PC-3 (cell line): ENCODE measurements at places on chromosomes 11 and 22.

GRCh38 chr22:29251981-29252911, 15.5 kb downstream of the RHBDD3 start:
- DNase-seq = no peak

DNA sequence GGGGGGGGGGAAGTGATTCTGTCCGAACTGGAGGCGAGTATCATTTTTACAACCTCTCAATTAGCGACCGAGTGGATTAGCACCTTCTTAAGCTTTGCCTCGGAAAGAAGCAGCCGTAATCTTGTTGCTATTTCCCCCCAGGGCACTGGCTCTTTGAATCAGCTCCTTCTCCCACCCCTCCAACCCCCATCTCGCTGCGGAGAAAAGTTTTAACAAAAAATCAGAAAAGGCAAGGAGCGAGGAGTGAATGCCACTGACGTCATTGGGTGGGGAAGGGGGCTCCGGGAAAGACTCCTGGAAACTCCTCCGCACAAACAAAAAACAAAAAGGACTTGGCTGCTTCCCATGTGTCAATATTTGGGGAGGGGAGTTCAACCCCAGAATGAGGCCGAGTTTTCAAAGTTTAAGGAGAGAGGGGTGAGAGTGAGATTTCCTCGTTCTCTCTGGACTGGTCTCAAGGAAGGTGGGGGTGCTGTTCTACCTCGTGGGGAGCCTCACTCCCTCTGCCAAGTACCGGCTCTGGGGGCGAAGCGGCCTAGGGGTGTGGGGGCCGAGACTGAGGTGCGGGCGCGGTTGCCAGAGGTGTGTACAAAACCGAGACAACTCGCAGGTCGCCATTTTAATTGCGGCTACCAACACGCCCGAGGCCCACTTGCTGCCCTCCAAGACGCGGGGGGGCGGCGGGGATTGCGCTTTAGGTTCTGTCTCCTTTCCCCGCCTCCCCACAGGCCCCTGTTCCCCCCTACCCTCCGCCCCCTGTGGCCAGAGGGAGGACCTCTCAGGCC, 2.5 kb upstream of the PAX6 start:
- peak; percentile 29 for DNase-seq

- no peak for DNase-seq
Observed at GRCh38 chr11:13013054-13013488, 4.0 kb downstream of the RASSF10 start.

- no peak for DNase-seq
Observed at GRCh38 chr22:30822216-30823014, 127.7 kb downstream of the OSBP2 start.

GRCh38 chr11:79264284-79264683, 176.5 kb downstream of the TENM4 start:
- no peak for DNase-seq

- no peak for DNase-seq
Observed at GRCh38 chr22:49413146-49413545, 414.5 kb downstream of the BRD1 start.

GRCh38 chr11:69122630-69123431, 32.9 kb upstream of the SMIM38 start:
- DNase-seq = peak; percentile 100

GRCh38 chr11:65634905-65635731, 2.8 kb upstream of the SIPA1 start:
- DNase-seq = no peak

GRCh38 chr11:115455613-115456012, 48.6 kb downstream of the CADM1 start:
- DNase-seq = no peak

DNA sequence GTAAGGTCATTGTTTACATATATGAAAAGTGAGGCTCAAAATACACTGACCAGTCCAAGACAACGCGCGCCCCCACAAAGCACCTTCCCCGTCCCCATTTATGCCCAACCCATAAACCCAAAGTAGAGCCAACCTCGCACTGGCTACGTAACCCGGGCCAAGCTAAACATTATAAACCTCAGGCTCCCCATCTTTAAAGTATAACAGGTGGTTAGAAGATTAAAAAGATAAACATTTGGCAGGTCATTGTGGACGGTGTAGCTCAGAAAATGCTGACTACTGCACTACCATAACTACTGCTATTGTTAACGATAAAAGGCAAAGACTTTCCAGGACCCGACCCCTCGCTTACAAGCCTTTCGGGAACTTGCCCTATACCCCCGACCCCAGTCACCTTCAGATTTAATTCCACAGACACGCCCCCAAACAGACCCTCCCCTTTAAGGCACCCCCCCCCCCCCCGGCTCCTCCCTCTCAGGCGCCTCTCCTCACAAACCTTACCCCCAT, 470 bp downstream of the NUMA1 start:
- no peak for DNase-seq
